ENCODE measurements at places on chromosomes 2 and 18. TPM values are rescaled to one million over a fixed set of nuclear protein-coding genes. Genes with fewer than 3 reads are reported as not detected.

The INSIG2 gene
- 12.9 TPM for total RNA-seq

The VIT gene
- 9.6 TPM for total RNA-seq

The HJURP gene
- 6.2 TPM for total RNA-seq

GRCh38 chr2:222976521-222977061 is 75.4 kb upstream of the KCNE4 start:
- no peak overlapping the region for H3K4me3 ChIP-seq
- H3K4me1 ChIP-seq, result peaks cover 4% of the 10 kb centered on the region
- no peak for DNase-seq

GRCh38 chr2:70626254-70626990 is 72.8 kb upstream of the TGFA start:
- DNase-seq, result no peak
- H3K36me3 ChIP-seq, result no peaks in the 10 kb centered on the region
